ENCODE measurements at places on chromosomes 11 and 22.

GRCh38 chr22:44363980-44364750 lies 51.4 kb upstream of the SHISAL1 start:
- DNase-seq: no peak

DNA sequence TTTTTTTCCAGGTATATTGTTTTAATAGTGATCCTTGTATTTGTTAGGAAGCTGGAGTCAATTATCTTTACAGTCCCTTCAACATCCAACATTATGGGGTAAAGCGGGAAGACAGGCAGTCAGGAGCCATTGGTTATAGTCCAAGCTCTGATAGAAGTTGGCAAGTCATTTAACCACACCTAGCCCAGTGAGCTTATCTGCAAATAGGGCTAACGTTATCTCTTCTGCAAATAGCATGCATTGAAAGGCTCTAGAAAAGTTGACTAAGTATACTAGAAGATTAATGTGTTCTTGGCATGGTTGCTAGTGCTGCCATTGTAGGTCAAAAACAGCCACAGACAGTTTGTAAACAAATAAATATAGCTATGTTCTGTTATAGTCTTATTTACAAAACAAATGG lies 520.7 kb downstream of the OPCML start:
- no peak for DNase-seq

- no peak for DNase-seq
These were observed 13.3 kb downstream of the CHST1 start for GRCh38 chr11:45651841-45652749.

GRCh38 chr22:37741312-37741795 lies 44.5 kb downstream of the TRIOBP start:
- no peak for DNase-seq

DNA sequence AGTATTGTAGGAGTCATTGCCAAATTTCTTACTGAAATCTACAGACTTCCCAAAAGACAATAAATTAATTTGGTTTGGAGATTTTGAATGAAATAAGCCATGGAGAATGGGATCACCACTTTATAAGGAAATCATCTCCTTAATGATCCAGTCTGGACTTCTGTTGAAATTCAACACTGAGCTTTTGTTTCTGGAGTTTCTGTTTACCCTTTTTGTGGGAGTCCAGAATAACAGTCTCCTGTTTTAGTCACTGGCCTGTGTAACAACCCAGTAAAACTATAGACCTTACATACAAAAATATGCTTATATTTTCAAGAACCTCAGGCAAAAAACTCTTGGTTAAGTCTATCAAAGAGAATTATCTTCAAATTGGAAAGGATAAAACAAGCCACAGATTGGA lies 321.7 kb upstream of the PLET1 start:
- no peak for DNase-seq

Measured in activated naive CD8-positive, alpha-beta T cell treated with anti-CD3 and anti-CD28 coated beads, Interleukin-2, amount 50 U/mL, for 16 hours (primary cell).